Stimulated activated CD8-positive, alpha-beta memory T cell treated with anti-CD3 and anti-CD28 coated beads, Interleukin-7, amount 100 ng/mL, for 1 hour (primary cell): ENCODE measurements at places on chromosomes 3 and 15.
A peak's percentile ranks its signal among the peaks of the same experiment; 100 is the strongest.

DNA sequence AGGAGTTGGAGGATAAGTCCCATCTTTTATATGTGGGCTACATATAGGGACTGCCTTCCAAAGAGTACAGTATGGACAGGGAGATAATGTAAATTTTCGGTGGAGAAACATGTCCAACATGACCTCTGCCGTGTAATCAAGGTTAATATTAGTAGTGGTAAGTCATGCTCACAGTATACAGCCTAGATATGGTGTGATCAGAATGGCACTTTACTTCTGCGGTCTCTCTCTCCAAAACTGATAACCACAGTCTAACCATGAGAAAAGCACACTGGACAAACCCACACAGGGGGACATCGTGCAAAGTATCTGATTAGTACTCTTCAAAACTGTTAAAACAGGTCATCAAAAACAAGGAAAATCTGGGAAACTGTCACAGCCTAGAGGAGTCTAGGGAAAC, 66.6 kb upstream of the PLCL2 start:
- DNase-seq: no peak

GRCh38 chr3:30915782-30916181, 21.3 kb upstream of the GADL1 start:
- DNase-seq: no peak

GRCh38 chr3:37940242-37940908, 50.2 kb upstream of the VILL start:
- DNase-seq: no peak

- no peak for DNase-seq
These were observed 39.9 kb upstream of the BDH1 start for GRCh38 chr3:197595470-197596185.

- no peak for DNase-seq
These were observed 47.7 kb upstream of the GYG1 start for GRCh38 chr3:148943506-148944205.

- no peak for DNase-seq
These were observed 592 bp upstream of the ZNF445 start for GRCh38 chr3:44478055-44478468.

DNA sequence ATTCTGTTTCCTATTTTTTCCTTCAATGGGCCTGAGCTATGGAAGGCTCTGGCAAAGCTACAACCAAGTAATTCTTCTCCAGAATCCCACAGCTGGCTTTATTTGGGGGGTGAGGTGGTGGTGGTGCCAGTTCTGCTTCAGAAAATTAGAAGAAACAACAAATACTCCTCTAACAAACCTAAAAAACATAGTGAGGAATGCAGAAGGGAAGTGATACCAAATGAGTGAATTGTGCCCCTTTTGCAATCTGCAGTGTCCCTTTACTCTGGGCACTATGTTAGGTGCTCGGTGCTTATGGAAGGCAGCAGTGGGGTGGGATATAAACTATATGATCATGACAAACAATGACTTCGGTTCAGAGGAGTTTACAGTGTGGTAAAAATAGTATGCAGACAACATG, 90.4 kb upstream of the ROPN1 start:
- no peak for DNase-seq

DNA sequence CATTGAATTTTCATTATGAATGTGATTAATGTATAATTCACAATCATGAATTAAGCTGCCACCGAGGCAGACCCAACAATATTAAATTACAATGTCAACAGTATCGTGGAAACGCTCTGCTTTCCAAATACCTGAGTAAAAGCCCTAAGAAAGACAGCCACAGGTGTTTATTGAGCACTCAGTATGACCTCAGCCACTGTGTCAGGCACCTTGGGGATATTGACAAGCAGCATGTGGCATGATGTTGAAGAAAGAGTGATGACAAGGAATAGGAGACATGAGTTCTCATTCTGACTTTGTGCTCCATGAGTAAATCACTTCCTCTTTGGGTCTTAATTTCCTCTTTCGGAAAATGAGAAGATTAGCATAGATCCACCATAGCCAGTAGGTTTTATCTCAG, 12.8 kb downstream of the C2CD4A start:
- no peak for DNase-seq

GRCh38 chr3:192207651-192208050, 519.7 kb downstream of the FGF12 start:
- no peak for DNase-seq

DNA sequence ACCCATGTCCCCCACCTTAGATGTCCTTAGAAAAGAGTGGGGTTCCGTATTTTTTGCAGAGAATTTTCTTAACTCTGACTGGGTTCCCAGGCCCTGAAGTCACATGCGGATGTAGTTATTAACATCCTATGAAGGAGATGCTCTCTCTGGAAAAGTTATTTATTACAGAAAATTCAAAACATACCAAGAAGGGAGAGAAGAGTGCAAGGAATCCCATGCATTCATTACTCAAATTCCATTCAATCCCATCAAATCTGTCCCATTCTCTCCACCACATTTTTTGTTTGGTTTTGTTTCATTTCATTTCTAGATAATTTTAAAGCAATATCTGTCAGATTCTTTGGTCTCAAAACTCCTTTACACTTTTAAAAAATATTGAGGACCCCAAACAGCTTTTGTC, 34.3 kb upstream of the ANKRD34C start:
- DNase-seq: no peak

- no peak for DNase-seq
These were observed 82.2 kb downstream of the RBMS3 start for GRCh38 chr3:29363110-29363509.

DNA sequence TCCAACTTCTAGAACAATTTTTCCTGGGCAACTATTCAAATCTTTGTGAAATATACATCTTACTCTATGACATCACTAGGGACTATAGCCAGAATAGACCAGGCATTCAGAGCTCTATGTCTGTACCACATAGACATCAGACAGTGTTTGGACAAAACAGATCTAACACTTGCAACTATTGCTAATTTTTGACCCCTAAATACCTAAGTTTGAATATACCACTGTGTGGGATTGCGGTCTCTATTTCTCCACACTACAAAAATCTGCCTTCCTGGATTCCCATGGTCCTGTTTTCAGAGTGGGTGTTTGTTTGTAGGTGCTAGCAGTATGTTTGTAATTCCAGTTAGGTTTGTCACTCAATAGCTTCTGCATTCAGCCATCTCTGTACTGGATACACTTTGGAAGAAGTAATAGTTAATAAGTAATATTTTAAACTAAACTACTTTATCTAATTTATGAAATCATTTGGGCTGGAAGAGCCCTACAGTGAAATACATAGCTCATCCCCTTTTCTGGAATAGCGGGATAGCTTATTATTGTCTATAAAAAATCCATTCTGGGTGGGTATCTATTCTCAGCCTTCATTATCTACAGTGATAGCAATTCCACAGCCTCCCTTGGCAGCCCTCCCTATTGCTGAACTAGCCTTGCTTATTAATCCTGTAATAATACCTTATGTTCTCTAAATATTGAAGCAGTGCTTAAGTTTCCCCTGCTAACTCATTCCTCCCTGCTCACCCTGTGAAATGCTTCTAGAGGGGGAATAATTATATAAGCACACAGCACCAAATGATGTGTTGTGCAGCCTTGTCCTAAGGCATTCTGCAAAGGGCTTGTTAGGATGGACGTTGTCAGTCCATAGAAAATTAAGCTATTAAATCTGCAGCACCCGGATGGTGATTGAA, 49.4 kb downstream of the RBMS3 start:
- no peak for DNase-seq

DNA sequence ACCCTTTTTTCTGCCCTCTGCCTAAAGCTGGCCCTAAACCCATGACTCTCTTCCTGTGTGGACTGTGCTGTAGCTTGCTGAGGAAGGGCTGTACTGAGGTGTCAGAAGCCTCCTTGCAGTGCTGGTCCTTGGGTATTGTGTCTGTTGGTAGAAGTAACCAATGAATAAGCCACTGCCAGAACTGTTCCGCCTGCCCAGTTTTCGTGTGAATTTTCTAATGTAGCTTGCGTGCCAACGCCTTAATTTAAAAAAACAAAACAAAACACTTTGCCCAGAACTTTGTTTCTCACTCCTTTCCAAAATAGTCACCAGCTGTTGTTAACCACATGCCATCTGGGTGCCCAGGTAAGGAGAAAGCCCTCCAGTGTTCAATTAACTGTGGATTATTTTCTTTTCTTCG, 101.9 kb downstream of the KLHL25 start:
- DNase-seq: no peak

- peak; percentile 79 for DNase-seq
These were observed 70.7 kb upstream of the ABHD2 start for GRCh38 chr15:89017370-89018066.
